HFFc6 (cell line): ENCODE measurements at places on chromosomes 7 and 10. TPM values are rescaled to one million over a fixed set of nuclear protein-coding genes. Genes with fewer than 3 reads are reported as not detected.

The NPY4R2 gene
- total RNA-seq: 0.28 to 0.29 TPM in 2 of 3 replicates, not detected in the other

The SLF2 gene
- 15.9 to 22.4 TPM (median 17.1 TPM) in 3 replicates for total RNA-seq

The SFTPA1 gene
- not detected in 3 replicates for total RNA-seq

DNA sequence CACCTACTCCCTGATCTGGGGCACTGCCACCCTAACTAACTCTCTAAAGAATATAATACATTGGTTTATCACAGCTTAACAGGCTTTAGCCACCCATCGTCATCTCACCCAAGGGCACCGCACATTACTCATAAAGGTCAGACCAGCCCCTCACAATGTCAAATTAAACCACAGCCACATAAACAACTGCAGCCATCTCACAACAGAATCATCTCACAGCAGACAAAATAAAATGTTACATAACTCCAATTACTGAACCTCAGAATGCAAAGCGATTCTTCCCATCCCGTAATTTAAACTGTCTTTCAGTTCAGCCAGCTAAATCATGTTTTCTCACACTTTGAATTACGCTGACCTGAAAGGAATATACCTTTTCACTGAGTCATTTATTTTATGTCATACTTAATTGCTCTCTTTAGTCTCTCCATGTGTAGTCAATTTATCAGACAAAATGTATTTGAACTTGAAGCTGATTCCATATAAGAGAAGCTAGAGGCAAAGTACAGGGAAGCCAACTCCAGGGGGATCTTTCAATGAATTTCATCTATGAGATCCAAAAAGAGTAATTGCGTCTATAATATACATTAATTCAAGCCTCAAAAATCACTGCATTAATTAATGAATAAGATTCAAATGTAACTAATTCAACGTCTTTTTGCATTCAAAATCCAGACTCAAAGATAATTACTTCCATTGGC lies 96.9 kb upstream of the NEBL start:
- DNase-seq: no peak
- H3K4me1 ChIP-seq: no peaks in the 10 kb centered on the region

DNA sequence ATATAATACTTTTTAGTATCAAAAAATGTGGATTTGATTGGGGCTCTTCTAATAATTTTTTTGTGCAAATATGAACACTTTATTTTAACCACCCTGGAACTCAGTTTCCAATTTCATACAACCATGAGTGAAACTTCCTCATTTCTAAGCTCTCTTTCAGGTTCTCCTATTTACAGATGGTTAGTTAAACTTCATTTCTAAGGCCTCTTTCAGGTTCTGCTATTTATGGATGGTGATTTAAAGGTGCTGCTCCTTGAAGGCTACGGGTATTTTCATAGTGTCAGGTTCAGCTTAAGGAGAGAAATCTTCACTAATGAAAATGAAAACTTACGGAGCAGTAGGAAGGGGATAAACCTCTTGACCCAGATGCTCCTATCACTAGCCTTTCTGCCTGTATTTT lies 568.3 kb downstream of the KIF20B start:
- H3K36me3 ChIP-seq: no peaks in the 10 kb centered on the region
- H3K27ac ChIP-seq: no peak overlapping the region
- DNase-seq: no peak
- no peak overlapping the region for H3K4me3 ChIP-seq
- no peaks in the 10 kb centered on the region for H3K4me1 ChIP-seq

- H3K27me3 ChIP-seq: peaks cover 25% of the 10 kb centered on the region
- peak overlapping the region; percentile 16; the same call in 1 of the 2 replicates for H3K4me3 ChIP-seq
- DNase-seq: peak; percentile 39
- H3K36me3 ChIP-seq: peaks cover 42% of the 10 kb centered on the region
Measured at GRCh38 chr10:124989526-124989925, 47.6 kb downstream of the ZRANB1 start.

DNA sequence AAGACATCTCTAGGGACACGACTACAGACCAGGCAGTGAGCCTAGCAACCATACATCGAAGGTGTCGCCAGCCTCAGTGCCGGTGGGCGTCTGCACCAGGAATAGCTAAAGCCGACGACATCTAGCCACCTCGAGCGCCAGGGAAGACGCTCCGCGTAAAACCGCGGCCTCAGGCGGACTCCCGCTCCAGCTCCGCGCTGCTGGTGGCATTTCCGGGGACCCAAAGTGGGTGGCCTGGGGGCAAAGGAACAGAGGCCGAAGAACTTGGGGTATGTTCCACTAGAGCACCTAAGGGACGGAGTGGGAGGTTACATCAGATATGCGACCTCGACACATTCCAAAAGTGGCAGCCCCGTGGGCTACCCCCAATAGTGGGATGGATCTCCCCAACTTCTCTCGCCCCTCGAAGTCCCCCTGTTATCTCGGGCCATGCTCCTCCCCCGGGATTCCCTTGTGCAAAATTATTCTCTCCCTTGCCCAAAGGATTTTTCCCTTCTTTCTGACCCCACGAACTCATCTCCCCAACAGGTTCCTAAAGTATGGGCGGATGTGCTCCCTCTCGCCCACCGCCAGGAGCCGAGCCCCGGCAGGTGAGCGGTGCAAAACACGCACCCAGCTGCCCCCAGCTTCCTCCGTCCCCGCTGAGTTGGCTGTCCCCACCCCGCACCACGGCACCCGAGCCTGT lies 1.2 kb downstream of the KCNMA1 start:
- H3K4me1 ChIP-seq: peaks cover 69% of the 10 kb centered on the region
- peaks cover 11% of the 10 kb centered on the region; the same call in 1 of the 2 replicates for H3K36me3 ChIP-seq
- no peak for DNase-seq

DNA sequence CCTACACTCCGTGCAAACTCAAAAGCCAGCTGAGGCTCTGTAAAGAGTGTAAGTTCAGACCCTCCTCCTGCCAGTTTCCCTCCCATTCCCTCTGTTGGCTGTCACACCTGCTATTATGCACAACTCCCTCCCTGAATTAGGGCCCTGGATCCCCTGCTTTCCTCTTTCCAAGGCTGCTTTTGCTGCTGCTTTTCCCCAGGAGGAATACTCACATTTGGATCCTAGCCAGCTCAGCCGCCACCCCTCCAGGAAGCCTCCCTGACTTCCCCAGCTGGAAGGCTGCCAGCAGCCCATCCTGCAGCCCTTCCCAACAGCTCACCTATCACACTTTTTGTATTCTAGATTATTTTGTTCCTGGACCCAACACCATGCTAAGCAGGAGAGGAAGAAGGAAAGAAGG lies 40.9 kb upstream of the WDR11 start:
- no peaks in the 10 kb centered on the region for H3K36me3 ChIP-seq
- no peaks in the 10 kb centered on the region for H3K4me1 ChIP-seq
- H3K4me3 ChIP-seq: no peak overlapping the region
- H3K27ac ChIP-seq: no peak overlapping the region
- peaks cover 6% of the 10 kb centered on the region for H3K27me3 ChIP-seq
- no peak for DNase-seq
